Activated naive CD4-positive, alpha-beta T cell treated with anti-CD3 and anti-CD28 coated beads, Interleukin-2, amount 50 U/mL, for 72 hours (primary cell): ENCODE measurements at places on chromosomes 4 and X. TPM values are rescaled to one million over a fixed set of nuclear protein-coding genes. Genes with fewer than 3 reads are reported as not detected.

- no peak for DNase-seq
Measured at GRCh38 chr4:97498875-97499274, 644.4 kb downstream of the STPG2 start.

GRCh38 chr4:158825433-158826036 lies 56.7 kb downstream of the FNIP2 start:
- no peak for DNase-seq

GRCh38 chrX:39599339-39599738 lies 498.4 kb downstream of the BCOR start:
- no peak for DNase-seq

DNA sequence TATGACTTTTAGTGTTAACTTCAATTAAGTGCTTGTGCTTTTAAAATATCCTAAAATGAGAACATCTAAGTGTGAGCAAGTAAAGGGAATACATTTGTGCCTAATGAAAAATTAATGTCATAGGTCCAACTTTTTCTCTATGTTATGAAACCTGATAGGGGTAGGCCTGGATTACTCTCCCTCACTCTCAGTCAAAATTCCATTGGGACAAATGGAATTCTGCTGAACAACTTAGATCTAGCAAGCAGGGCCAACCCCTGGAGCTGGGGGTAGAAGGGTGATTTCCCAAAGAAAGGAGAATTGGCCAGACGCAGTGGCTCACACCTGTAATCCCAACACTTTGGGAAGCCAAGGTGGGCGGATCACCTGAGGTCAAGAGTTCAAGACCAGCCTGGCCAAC lies 67.4 kb downstream of the EDNRA start:
- DNase-seq = no peak

DNA sequence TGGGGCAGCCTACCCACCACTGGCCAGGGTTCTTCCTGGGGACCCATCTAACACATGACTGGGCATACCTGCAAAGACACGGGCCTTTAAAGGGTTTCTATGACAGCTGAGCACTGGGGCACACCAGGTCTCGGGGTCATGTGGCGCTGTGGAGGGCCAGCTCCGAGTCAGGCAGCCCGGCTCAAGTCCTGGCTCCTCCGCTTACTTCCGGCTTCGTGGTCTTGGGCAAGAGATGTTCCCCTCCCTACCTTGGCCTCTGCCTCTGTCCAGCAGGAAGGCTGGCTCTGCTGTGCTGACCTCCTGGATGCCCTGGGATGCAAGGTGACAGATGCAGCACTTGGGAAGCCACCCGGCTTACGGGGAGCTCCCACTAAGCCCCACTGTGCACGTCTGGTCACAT lies 37.6 kb downstream of the HTRA3 start:
- peak; percentile 44 for DNase-seq

GRCh38 chr4:107854356-107855022 lies 29.8 kb downstream of the SGMS2 start:
- no peak for DNase-seq

GRCh38 chr4:111281219-111281618 lies 658.3 kb upstream of the PITX2 start:
- no peak for DNase-seq

GRCh38 chrX:129784371-129784770 lies 4.6 kb downstream of the SASH3 start:
- DNase-seq = no peak

- DNase-seq = no peak
Measured at GRCh38 chrX:36581030-36581429, 427.1 kb upstream of the FAM47C start.

DNA sequence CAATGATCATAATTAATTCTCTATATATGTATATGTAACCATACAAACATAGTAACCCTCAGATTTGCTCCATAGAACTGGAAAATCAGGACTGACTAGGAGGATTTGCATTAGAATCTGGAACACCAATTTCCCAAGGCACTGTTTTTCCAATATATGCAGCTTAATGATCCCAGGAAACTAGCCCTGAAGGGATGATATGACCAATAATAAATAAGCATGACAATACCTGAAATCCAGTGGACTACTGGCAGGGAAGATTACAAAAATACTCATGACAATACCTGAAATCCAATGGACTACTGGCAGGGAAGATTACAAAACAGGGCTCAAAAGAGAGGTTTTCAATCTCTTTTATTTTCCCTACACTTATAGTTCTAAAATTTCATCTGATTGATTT lies 98.4 kb downstream of the PCDH7 start:
- DNase-seq = no peak

DNA sequence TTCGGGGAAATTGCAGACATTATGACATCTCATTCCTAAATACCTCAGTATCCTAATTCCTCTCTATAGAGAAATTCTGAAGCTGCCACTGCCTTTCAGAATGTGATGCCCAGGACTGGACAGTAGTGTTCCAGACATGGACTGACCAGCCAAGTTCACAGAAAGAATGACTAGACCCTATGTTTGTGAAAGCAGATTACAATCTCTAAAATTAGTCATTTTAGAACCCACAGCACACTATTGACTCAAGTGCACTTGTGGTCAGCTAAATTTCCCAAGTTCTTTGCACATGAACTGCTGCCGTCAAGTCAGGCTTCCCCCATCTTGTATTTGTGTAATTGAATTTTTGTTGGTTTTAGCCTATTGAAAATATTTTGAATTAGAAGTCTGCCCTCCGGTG lies 81.0 kb upstream of the ESX1 start:
- DNase-seq = no peak

DNA sequence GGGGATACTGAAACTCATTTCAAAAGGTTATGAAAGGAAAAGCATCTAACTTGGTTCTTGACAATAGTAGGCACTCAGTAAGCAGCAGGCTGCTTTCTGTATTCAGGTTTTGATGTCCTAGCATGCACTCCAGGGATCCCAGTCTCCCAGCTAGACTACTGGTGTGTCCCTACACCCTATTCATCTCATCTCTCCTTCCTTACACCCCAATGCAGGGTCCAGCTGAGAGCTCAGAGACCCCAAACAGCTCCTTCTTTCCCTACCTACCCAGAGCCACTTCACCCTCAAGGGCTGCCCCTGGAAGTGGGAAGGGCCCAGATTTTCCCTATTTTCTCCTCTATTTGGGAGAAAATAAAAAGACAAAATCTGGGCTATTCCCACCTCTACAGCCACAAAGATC lies 1.6 kb upstream of the EFNB1 start:
- DNase-seq = no peak

GRCh38 chr4:78293348-78293747 lies 236.2 kb downstream of the FRAS1 start:
- no peak for DNase-seq

DNA sequence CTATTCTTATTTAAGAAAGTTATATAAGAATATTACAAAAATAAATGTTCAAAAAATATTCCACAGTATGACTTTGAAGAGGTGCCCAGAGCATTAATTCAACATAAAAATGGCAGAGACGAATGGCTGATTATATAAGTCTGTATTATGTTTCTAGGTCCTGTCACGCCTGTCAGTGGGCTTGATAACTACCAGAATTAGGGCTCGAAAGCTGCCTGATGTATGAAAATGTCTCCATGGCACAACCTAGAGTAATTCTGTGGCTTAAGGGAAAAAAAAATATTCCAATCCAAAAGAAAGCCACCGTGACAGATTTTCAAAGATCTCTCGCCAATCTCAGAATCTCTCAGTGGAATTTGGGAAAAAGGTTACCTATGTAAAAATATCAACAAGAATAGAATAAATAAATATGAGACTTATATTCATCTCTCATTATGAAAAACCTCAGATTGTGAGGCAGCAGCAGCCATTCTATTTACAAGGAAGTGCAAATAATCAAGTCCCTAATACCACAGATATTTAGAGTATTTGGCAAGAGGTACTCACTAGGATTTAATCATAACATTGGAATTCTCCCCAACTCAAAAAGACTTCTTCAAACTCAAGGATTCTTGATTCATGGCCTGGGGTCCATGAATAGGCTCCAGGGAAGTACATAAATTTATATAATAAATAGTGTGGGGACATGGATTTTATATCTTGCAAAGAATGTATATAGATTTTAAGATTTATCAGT lies 489.1 kb upstream of the INTU start:
- no peak for DNase-seq

The FMR1 gene
- total RNA-seq = 41.9 TPM

The PSAPL1 gene
- not detected for total RNA-seq

The CFAP47 gene
- not detected for total RNA-seq

The ASB9 gene
- total RNA-seq = 0.71 TPM

The METTL14 gene
- 67.0 TPM for total RNA-seq
